Suppressor macrophage treated with lipopolysaccharide for 4 hours (primary cell): ENCODE measurements at places on chromosomes 5 and 9.
A peak's percentile ranks its signal among the peaks of the same experiment; 100 is the strongest.

GRCh38 chr9:112065806-112066606, 109.1 kb downstream of the SUSD1 start:
- no peak for DNase-seq

DNA sequence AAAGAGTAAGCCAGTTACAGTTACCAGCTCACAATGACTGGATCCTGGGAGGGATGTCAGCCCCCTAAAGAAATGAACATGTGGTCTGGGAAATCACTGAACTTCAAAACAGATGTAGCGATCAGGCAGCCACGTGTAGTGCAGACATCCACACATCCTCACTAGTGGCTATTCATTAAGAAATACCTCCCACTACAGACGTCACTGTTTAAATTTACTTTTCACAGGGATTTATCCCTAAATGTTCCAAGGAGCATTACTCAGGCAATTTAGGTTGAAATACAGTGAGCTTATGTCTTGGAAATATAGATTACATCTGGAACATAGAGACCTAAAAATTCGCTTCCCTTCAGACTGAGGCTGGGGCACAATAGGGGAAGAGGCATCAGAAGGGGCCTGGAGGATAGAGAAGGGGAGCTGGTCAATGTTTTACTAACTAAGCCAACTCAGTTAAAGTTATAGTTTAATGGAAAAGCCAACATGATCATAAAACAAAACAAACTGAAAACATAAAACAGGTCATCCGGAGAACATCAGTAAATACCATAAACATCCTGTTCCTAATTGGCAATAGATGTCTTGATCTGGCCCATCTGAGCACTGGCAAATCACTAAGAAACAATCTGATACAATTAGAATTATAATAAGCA, 92.3 kb downstream of the FANCC start:
- no peak for DNase-seq

- DNase-seq = no peak
These were observed 408.7 kb downstream of the TLE4 start for GRCh38 chr9:79980432-79980831.

- DNase-seq = no peak
These were observed 44.3 kb downstream of the RETREG1 start for GRCh38 chr5:16572289-16573015.

- DNase-seq = no peak
These were observed 41.6 kb upstream of the TMEM215 start for GRCh38 chr9:32741706-32742105.

GRCh38 chr9:112917047-112917986, 26.6 kb upstream of the SLC46A2 start:
- DNase-seq = no peak

DNA sequence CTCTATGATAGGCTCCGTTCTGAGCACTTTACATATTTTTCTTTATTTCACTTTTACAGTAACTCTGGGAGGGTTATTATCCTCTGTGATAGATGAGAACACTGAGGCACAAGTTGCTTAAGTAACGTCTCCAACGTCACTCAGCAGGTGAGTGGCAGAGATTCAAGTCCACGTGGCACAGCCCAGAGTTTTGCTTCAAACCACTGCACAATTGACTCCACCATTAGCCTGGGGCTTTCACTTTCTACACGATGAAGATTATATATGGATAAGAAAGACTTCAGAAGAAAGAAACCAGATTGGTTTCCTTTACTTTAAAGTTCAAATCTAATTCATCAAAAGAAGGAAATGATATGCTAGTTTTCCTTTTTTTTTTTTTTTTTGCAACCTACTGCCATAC, 245.9 kb downstream of the SYK start:
- DNase-seq = no peak

DNA sequence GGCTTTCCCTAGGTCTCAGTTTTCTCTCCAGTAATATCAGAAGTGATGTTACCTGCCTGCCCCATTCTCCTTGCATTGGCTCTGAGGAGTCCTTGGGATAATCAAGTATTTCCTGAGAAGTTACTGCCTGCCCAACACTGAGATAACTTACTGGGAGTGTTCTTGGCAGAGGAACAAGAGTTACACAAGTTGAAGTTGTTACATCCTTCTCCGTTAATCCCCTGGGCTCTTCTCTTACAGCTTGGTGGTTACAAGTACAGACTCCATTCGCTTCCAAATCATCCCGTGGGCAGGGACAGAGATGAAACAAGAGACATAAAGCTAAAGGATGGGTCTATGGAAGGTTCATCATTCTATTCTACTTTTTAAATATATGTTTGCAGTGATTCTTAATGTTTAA, 74.1 kb upstream of the SAP30L start:
- no peak for DNase-seq

GRCh38 chr5:109690242-109690974, 681 bp downstream of the MAN2A1 start:
- DNase-seq = peak; percentile 40

- no peak for DNase-seq
These were observed 97.4 kb downstream of the GABBR2 start for GRCh38 chr9:98611319-98611718.

GRCh38 chr5:131357739-131358561, 94.1 kb downstream of the CDC42SE2 start:
- DNase-seq = peak; percentile 74

GRCh38 chr9:133709015-133709611, 29.0 kb downstream of the SARDH start:
- no peak for DNase-seq

DNA sequence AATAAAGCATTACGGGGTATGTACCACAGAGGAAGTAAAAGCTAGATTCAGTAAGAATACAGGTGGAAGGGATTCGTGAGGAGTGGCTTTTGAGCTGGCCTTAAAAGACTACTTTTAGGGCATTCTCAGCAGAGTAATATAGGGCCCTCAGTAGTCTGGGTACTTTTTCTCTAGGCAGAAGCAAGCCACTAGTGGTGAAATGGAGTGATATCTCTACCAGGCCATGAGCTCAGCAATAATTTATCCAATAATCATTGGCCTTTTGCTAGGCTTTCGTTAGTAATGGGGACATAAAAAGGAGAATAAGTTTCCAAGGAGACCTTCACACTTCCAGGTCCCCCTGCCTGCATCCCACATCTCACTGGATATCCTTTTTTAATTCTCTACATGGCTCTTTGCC, 1.7 kb downstream of the POLR3G start:
- DNase-seq = no peak
